ENCODE measurements at places on chromosomes 1 and 21. TPM values are rescaled to one million over a fixed set of nuclear protein-coding genes. Genes with fewer than 3 reads are reported as not detected.

CELA2A gene
- not detected for total RNA-seq

CFHR4 gene
- not detected for total RNA-seq

TFF3 gene
- not detected for total RNA-seq

LORICRIN gene
- not detected for total RNA-seq

GNAT2 gene
- total RNA-seq, result not detected

MECR gene
- total RNA-seq, result 31.2 TPM

OR10Z1 gene
- not detected for total RNA-seq

CNTN2 gene
- total RNA-seq, result not detected

CELA2B gene
- total RNA-seq, result not detected

S100A14 gene
- 2,019 TPM for total RNA-seq

LMO4 gene
- 56.4 TPM for total RNA-seq

HMCN1 gene
- total RNA-seq, result 0.95 TPM

NBPF26 gene
- 6.2 TPM for total RNA-seq

SELP gene
- not detected for total RNA-seq

GNAI3 gene
- total RNA-seq, result 11.6 TPM

KAZN gene
- 6.8 TPM for total RNA-seq

CNKSR1 gene
- total RNA-seq, result 14.1 TPM

SH3D21 gene
- total RNA-seq, result 1.9 TPM
